ENCODE measurements at places on chromosomes 11 and 22. TPM values are rescaled to one million over a fixed set of nuclear protein-coding genes. Genes with fewer than 3 reads are reported as not detected.

OR51E2 gene
- not detected for total RNA-seq

LIF gene
- 0.24 TPM for total RNA-seq

OR4D5 gene
- total RNA-seq, result not detected

PATE4 gene
- total RNA-seq, result not detected

CSRP3 gene
- not detected for total RNA-seq

TREH gene
- 0.68 TPM for total RNA-seq

- no peak for ATAC-seq
Measured at GRCh38 chr11:72860592-72860991, 46.4 kb downstream of the ATG16L2 start.

- peak; percentile 38 for ATAC-seq
Measured at GRCh38 chr11:128551611-128552335, 35.6 kb downstream of the ETS1 start.

DNA sequence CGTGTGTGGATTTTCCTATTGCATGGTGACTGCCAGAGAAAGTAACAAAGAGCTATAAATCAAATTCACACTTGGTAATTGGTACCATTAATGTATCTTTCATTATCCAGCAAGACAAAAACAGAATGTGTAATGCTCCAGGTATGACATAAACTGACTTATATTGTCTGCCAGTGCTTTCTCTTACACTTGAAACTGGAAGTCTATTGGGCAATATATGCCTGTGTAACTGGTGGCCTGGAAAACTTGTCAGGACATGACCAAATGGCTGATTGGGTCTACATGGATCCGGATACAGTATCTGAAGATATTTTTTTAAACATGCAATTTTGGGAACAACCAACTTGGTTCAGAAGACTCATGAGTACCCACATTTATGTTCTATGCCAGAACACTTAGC lies 174.6 kb upstream of the ARHGAP42 start:
- ATAC-seq, result peak; percentile 89

DNA sequence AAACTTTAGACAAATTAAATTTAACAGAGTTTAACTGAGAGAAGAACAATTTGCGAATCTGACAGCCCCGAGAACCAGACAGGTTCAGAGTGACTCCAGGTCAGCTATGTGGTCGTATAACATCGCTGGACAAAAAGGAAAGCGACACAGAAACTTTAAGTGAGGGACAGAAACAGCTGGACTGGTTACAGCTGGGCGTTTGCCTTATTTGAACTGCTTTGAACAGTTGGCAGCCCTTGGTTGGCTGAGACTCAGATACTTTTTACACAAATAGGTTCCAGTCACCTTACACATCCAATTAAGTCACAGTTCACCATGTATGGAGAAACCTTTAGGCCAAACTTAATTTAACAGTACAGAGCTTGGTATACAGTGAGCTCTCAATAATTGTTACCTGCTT lies 436.9 kb downstream of the GUCY1A2 start:
- no peak for ATAC-seq

- peak; percentile 64 for ATAC-seq
Measured at GRCh38 chr22:29225422-29226090, 19.9 kb downstream of the EMID1 start.

GRCh38 chr11:129396454-129396853 lies 20.8 kb downstream of the BARX2 start:
- ATAC-seq, result no peak

- ATAC-seq, result no peak
Measured at GRCh38 chr11:33454264-33454663, 197.1 kb downstream of the HIPK3 start.

DNA sequence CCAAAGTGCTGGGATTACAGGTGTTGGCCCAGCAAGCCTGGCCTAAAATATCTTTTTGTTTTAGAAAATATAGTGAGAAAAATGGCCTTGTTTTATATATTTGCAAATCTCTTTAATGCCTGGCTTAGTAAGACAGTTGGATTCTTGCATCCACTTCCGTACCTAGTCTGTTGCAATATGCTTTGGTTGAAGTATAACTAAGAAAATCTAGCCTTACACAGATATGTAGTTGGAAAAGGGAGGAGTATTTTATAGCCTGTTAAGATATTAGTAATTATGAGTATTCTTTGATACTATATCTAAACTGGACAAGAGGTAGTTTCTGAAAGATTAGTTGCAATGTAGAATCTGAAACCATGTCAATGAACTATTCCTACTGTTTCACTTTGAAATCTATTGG lies 65.1 kb downstream of the ZNRF3 start:
- ATAC-seq, result no peak

- ATAC-seq, result peak; percentile 53
Measured at GRCh38 chr11:14908214-14908880, 16.3 kb upstream of the CYP2R1 start.

DNA sequence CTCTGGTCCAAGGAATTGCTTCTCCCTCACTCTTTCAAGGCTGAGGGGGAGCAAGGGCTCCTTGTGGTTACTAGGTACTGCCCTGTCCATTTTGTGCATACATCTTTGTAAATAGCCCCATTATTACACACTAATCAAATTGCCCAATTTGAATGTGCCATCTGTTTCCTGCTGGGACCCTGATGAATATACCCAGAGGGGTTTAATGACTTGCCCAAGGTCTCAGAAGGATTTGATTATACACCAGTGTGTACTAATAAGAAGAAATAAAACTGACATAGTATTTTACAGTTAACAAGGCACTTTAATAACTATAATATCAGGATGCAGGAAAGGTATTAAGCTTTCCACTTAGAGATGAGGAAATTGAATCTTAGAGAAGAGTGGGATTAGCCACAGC lies 64.6 kb upstream of the PTPRJ start:
- ATAC-seq, result no peak

DNA sequence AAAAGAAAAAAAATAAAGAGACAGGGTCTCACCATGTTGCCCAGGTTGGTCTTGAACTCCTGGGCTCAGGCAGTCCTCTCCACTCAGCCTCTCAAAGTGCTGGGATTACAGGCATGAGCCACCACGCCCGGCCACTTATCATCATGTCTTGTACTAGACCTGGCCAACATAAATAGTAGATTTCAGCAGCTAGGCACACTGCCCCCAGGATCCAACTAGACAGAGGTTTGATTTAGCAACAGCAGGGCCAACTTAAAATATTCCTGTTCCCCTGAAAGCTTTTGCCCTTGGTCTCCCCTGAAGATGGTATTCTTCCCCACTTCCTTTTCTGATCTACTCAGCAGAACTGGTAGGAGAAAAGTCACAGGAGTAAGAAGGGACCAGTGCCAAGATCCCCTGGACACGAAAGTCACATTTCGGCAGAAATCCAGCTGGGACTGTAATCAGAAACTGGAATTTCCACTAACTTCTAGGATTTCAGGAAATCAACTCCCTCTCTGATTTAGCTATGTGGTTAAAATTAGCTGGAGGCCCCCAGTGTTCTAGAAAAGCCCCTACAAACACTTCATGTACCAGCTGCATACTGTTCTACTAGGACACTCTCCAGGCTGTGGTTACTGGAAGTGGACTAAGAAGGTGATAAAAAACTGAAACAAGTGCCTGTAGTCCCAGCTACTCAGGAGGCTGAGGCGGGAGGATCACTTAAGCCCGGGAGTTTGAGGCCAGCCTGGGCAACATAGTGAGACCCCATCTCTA lies 8.9 kb upstream of the PPP2R1B start:
- ATAC-seq, result no peak

DNA sequence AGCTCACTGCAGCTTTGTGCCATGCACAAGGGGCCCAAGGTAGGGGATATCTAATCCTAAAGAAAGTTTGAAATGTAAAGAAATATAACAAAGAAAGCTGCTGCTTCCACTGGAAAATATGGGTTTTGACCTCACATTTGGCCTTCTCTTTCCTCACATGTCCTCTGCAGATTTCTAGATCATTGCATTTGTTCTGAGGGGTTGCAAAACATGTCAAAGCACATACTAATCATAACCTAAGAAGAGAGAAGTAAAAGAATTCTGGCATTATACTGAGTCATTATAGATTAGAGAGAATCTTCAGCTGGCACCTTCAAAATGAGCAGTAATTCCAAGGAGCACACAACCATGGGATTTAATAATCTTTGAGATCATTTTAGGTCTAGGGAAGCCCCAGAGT lies 92.5 kb upstream of the CHRM4 start:
- no peak for ATAC-seq
